ENCODE measurements at places on chromosomes 1 and 21.

GRCh38 chr1:165364568-165365133 is 8.1 kb upstream of the LMX1A start:
- no peak for DNase-seq

DNA sequence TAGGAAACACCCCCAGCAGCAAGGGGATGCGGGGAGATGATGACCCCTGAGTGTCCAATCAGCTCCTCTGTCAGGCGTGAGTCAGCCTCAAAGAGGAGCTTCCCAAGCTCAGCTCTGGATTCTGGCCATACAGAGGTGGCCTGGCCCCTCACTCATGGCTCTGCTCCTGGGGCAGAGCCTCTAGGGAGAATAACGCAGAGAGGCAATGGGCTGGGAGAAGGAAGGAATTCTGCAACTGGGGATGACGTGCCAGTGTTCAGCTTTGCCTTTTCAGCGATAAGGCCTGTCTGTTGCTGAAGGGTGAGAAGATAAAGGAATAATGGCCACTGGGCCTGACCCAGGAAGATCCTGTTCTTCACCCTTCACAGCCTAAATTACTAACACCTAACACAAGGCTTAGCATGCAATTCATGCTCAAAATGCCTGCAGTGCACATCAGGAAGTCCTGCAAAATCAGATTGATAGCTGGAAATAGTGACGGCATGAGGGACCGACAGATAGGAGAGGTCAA is 92.2 kb downstream of the TBX19 start:
- no peak for DNase-seq

- no peak for DNase-seq
Observed at GRCh38 chr1:43288058-43288784, 2.8 kb upstream of the C1orf210 start.

DNA sequence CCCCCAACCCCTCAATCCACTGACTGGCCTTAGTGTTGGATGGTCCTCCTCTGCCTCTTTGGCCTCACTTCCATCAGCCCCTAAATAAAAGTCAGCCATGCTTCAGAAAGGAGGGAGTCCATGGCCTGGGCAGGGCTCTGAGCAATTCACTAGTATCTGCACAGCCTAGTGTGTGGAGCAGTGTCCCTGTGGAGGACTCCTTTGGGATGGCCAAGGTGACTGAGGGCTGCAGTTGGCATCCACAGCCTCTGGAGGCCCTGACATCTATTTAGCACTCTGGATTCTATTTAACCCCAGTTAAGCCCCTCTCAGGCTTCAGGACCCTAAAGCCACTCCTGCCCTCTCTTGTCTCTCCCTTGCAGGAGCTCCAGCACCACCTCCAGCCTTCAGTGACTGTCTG is 3.6 kb downstream of the THEM5 start:
- DNase-seq, result no peak

GRCh38 chr1:197954718-197955418 is 37.7 kb downstream of the LHX9 start:
- no peak for DNase-seq

- no peak for DNase-seq
Observed at GRCh38 chr1:62196086-62196690, 1.5 kb downstream of the L1TD1 start.

GRCh38 chr1:212754680-212755079 is 36.9 kb downstream of the NSL1 start:
- no peak for DNase-seq

DNA sequence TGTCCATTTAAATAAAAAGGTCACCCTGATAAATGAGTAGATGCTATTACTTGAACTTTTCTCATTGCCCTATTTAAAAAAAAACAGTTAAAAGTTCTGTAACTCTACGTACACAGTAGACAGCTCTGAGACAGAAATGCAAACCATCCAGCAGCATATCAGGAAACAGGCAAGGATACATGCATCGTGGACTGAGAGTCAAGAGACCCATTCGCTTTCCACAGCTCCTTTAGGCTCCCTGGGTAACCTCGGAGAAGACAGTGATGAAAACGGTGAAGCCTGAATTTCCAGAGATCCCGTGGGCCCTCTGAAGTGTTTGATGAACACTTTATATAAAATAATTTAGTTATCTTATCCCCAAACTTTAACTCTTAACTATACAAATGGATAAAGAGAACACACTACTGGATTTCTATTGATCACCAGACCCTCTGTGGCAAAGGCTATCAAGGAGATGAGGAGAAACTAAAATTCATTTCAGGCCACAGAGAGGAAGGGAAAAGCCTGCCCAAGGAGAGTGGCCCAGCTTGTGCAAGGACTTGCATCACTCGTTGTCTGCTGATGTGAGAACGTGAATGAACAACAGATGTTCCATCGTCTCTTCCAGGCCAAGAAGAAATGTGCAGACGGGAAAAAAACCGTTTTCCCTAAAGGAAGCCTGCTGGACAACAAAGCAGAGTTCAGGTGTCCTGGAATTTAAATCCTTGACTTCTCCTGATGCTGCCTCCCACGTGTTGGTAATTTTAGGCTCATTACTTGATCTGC is 131.0 kb downstream of the TGFBR3 start:
- no peak for DNase-seq

DNA sequence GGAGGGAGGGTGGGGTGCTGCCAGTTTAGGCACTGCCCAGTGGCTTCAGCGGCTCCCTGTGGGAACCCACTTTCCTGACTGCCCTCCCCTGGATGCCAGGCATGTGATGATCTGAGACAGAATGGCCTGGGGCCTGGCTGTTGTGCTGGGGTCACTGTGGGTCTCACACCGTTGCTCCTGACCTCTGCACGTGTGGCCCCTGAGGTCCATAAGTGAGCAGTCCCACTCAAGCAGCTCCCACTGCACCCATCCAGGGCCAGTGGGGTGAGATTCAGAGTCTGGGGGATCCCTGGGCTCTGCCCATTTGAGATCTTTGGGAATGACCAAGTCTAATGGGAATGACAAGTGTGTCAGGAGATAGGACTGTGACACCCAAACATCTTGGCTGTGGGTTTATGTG is 18.0 kb downstream of the PODN start:
- no peak for DNase-seq

Data from stimulated activated CD4-positive, alpha-beta T cell treated with anti-CD3 and anti-CD28 coated beads, Interleukin-1b, Interleukin-23, amount 100 ng/mL, for 1 hour (primary cell).